ENCODE measurements at places on chromosomes 12 and 14. TPM values are rescaled to one million over a fixed set of nuclear protein-coding genes. Genes with fewer than 3 reads are reported as not detected.

ERO1A gene
- total RNA-seq, result 21.3 TPM

OR6C2 gene
- not detected for total RNA-seq

TMEM52B gene
- total RNA-seq, result not detected

CD163 gene
- total RNA-seq, result 15.2 TPM

DNA sequence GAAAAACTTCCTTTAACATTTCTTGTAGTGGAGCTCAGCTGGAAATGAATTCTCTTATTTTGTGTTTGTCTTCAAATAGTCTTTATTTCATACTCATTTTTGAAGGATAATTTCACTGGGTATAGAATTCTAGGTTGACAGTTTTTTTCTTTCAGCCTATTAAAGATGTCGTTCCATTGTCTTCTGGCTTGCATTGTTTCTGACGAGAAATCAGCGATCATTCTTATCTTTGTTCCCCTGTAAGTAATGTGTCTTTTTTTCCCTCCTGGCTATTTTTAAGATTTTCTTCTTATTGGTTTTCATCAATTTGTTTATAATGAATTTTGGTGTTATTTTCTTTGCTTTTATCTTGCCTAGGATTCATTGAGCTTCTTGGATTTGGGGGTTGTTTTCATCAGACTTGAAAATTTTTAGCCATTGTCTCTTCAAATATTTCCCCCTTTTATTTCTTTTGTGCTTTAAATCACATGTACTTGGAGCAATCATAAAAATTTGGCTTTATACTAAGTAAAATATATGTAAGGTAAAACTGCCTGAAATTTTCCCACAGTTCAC, 89.4 kb downstream of the UNC79 start:
- DNase-seq, result no peak

Data from uterus (tissue), 4 donors.